ENCODE measurements at places on chromosomes 12 and 14.

GRCh38 chr14:53001787-53002378 is 51.0 kb upstream of the FERMT2 start:
- DNase-seq, result no peak

GRCh38 chr14:79438696-79439342 is 772.5 kb downstream of the DIO2 start:
- no peak for DNase-seq

DNA sequence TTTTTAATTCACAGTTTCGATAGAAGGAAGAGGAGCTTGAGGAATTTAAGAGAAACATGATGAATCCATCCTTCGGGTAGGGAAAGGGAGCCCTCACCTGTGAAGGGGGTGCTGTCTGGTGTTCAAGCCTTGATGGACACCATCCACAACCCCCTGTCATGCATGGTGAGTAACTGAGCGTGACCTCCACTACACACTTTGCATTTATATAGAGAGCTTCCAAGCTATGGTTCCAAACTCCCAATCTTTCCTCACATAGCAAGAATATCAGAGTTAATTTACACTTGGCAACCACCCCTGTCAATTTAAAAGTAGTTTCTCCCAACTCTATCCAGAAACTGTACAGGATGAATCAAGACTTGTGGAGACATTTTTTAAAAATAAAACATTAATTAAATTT is 13.1 kb upstream of the NID2 start:
- DNase-seq, result no peak

DNA sequence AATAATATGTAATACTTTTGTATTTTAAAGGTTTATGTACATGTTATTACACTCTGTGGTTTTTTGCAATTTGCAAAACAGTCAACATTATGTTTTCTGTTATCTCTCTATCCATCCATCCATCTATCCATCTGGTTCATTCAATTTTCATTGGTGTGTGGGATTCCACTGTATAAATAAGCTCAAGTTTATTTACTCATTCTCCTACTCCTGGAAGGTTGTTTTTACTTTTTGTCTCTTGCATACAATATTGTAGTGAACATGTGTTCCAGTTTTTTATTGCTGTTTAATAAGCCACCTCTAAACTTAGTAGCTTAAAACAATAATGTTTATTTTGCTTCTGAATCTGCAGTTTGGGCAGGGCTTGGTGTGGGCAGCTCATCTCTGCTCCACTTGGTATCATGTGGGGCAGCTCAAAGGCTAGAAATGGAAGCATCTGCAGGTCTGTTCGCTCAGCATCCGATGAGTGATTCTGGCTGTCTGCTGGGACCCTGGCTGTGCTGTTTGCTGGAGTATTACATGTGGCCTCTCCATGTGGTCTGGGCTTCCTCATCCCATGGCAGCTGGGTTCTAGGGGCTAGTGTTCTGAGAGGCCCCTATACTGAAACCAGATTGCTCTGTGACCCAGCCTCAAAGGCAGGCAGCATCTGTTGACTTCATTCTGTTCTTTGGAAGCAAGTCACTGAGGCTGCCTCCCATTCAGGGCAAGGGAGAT is 98.8 kb downstream of the SLC25A47 start:
- DNase-seq, result no peak

- no peak for DNase-seq
These were observed 123.9 kb downstream of the PLXNC1 start for GRCh38 chr12:94272280-94272679.

DNA sequence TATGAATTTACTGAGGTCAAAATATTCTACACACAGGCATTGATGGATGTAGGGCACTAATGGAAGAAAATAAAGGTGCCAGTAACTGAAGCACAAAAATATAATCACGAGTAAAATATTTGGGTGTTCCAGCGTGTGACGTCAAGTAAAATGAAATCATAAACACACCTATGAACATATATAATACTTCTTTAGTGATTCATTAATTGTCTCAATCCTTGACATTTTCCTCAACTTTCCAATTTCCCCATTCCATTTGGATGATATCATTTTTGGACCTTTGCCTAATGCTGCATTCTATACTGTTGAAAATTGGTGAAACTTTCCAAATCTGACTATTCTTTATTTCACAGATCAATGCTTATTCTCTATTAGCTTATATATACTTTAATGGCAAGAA is 649.3 kb downstream of the GALC start:
- DNase-seq, result no peak

DNA sequence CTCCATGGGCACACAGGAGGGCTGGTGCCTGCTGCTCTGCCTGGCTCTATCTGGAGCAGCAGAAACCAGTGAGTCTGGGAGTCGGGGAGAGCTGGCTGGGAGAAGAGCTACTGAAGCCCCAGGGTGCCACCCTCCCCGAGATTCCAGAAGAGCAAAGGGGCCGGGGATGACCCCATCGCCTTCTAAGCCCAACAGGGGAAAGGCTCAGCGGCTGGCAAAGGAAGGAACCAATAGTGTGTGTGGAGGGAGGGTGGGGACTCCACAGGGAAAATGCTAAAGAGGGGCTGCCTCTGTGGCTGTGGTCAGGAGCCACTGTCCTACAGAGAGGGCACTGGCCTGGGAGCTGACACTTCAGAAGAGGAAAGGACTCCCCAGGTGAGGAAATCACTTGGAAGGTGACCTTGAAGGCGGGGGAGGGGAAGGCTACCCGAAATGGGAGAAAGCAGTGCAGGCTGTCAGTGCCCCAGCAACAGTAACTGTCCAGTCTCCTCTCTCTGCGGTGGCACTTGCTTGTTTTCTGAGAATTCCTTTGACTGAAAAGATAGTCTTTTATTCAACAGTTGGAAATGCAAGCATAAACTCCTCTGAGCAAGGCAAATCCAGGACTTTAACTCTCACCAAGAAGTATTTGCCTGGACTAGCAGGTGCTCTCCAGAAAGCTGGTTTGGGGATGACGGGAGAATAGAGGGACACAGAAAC is 552 bp downstream of the TAPBPL start:
- DNase-seq, result peak; percentile 18

- no peak for DNase-seq
These were observed 11.4 kb upstream of the NUBPL start for GRCh38 chr14:31549817-31550216.

- DNase-seq, result peak; percentile 76
These were observed at the start of gene STXBP6 for GRCh38 chr14:25049568-25050268. Gene STXBP6, minus strand, starts transcription at chr14:25050147. Its CDS starts 75,329 bp downstream, at chr14:24974818.

- DNase-seq, result no peak
These were observed 56.4 kb downstream of the UBR7 start for GRCh38 chr14:93263416-93263815.

- no peak for DNase-seq
These were observed 297.5 kb upstream of the PRKD1 start for GRCh38 chr14:30225176-30225575.

DNA sequence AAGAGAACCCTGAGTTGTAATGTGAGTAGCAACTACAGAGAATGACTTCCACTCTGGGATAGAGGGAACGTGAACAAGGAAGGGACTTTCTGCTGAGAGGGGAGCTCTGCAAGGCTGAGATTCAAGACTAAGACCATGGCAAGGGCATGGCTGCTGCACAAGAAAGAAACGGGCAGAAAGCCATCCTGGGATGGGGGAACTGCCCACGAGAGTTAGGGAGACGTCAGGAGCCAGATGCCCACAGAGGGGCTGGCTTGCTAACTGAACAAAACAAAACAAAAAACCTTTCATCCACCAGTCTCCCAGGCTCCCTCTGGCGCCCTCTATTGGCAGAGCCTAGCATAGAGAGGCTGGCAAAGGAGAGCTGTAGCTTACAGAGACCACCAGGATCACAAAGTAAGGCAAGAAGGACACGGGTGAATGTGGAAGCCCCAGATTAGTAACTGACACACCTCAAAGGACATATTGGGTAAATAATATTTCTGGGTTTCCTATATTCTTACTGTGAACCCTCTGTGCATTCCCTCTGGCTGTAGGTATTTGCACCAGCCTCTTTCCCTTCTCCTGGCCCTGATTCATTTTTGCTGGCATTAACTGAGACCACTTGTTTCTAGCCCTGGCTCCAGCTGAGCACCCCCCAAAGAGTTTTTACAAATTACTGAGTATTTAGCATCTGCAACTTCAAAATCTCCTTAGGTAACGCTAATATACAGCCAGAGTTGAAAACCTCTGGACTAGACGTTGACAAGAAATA is 338.3 kb downstream of the EMP1 start:
- DNase-seq, result peak; percentile 70
